Stimulated activated CD8-positive, alpha-beta memory T cell treated with anti-CD3 and anti-CD28 coated beads, Interleukin-7, amount 100 ng/mL, for 1 hour (primary cell): ENCODE measurements at places on chromosomes 12 and 14.

GRCh38 chr14:103206836-103207387 is 83.7 kb downstream of the TNFAIP2 start:
- no peak for DNase-seq

GRCh38 chr14:64971943-64972791 is at the start of gene RAB15:
TSS of gene RAB15 (minus strand) at chr14:64972336. CDS start at chr14:64972076, 260 bp downstream.
- DNase-seq: no peak

GRCh38 chr12:9794484-9795093 is 32.7 kb upstream of the KLRF1 start:
- no peak for DNase-seq

DNA sequence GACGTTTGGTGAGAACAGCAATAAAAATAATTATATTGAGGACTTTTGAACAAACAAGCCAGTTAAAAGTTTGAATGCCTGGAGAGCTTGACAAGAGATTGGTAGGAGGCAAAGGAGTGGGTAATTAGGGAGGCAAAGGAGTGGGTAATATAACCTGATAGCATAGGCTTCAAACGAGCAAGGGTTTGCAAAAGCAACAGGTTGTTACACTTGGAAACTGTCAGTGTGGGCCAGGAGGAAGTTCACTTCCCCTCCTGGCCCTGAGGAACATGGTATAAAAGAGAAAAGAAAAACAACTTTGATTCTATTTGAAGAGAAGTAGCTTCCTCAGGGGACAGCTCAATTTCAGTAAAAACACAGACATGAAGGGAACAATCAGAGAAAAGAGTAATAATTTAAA is 121.7 kb downstream of the CCER1 start:
- no peak for DNase-seq

DNA sequence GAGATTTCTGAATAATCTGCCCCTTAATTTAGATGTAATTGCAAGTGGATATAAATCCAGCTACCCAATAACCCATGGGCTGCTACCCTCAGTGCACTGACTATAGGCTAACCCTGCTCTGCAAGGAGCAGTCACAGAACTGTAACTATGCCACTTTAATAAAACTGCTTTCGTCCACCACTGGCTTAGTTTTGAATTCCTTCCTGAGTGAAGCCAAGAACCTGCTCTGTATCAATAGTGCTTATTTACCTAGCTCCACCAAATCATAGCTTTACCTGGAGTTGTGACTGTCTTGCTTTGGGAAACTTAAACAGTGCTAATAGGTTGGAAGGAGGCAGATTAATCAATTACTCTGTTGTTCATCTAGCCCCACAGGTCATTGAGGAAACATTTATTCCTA is 1524.4 kb upstream of the SEL1L start:
- no peak for DNase-seq

GRCh38 chr12:117718141-117718540 is 250.6 kb downstream of the KSR2 start:
- no peak for DNase-seq

DNA sequence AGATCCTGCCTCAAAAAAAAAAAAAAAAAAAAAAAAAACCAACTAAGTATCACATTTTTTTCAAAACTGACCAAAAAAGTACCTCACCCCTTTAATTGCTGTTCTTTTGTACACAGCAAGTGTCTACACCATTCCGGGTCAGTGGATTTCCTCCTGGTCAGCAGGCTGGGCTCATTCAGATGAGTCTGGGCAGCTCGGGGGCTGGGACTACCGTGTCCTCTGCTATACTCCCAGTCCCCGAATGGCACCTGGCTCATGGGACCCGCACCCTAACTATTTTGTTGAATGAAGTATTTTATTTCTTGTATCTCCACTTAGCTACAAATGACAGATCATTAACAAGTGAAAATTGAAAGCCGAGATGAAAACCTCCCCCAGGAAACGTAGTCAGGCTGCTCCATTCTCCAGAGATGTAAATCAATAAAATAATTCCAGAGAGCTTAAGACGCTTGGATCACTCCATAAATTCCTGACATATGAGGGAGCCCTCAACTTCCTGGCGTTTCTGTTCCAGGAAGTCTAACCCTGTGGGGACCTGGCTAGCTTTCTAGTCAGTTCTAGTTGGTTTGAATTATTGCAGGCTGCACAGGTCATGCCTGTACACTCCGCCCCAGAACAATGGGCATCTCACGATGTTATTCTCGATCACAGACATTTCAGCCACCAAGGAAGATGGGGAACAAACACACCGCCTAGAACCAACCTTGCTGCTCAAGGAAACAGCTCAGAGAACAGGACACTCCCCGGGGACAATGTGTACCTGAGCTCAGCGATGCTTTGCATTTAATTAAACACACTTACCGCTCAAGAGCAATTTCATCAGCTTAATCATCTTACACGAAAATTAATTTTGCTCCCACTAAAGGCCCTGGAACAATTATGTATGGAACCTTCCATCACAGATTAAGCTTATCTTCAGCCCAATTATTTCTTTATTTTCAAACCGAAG is 76.3 kb downstream of the RIMBP2 start:
- DNase-seq: no peak

DNA sequence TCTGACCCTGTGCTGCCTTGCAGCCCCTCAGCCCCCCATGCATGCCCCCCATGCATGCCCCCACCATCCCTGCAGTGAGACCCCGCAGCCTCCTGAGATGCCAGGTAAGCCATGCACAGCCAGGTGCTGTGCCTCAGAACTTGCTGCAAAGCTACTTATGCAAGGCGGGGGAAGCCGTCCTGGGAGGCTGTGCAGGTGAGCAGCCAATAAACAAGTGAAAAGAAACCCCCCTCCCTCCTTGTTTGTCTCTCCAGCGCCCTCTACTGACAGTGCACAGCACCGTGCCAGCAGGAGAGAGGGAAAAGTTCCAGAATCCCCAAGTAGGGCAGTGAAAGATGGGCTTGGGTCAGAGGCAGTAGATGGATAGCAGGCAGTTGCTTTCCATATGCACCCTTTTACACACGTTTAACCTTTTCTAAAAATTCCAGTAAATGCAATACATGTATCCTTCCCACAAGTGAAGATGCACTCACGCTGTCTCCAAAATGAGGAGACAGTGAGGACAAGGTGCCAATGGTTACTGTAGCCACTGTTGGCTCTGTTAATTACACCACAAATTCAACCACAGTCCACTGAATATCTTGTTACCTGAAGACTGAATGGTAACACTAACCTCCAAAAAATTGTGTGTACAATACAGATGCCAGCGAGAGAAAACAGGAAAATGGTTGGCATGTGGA is 18.0 kb downstream of the TNFAIP2 start:
- no peak for DNase-seq

- no peak for DNase-seq
Measured at GRCh38 chr12:68113644-68114043, 45.9 kb downstream of the IFNG start.

DNA sequence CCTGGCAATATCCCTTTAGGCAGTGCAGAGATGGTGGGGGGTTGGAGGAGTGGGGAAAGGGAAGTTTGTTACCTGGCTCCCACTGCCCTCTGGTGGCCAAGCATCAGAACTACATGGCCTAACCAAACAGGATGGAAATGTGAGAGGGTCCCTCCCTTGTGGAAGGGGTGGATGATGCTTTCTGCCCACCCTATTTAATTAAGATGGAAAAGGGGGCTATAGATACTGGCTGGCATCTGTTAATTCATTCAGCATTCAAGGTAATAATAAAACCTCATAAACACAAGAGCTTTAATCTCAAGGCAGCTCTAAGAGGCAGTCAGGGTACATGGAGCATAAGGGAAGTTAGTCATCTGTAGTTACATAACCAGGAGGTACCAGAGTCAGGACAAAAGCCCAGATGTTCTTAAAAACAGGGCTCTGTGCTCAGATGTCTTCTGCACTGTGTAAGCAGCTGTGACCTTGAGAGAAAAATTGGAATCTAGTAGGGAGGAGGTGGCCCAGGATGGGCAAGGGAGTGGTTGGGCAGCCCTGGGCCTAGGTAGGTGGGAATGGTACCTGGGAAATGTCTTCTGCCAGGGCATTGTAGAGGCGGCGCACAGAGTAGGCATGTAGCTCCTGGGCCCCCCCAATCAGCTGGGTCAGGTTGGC is 4.6 kb downstream of the AP1G2 start:
- peak; percentile 41 for DNase-seq

DNA sequence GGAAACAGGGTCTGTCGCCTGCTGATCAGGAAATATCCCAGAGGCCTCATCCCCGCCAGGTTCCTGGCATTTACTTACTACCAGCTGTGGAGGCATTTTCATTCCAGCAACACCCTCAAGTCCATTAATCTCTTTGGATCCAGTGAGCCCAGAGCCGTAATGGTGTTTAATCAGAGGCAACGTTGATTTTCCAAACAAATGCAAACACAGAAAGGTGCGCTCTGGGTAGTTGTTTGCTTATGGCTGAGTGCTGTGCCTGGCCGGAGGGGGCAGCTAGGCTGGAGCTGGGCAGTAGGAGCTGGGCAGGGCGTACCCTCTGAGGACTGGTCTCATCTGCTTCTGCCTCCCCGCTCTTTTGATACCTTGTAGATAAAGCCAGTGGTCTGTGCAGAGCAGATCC is 110.6 kb downstream of the ADCK1 start:
- no peak for DNase-seq

GRCh38 chr12:132623072-132623869 is 4.7 kb downstream of the P2RX2 start:
- DNase-seq: no peak

DNA sequence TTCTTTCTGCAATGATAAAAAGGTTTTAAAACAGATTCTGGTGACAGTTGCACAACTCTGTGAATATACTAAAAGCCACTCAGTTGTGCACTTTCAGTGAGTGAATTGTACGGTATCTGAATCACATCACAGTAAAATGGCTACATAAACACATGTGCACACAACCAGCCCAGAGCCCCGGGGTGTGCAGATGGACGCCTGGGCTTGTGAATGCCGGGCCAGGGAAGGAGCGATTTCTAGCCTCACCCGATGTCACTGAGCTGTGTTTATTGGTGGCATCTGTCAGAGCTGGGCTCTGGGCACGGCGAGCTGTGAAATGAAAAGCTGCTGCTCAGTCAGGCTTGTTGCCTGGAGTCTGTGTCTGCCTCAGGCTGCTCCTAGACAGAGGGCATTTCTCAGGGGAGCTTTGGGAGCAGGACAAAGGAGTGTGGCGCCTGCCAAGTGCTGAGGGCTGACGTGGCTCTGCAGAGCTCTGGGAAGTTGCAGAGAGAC is 25.9 kb downstream of the RHOF start:
- no peak for DNase-seq

GRCh38 chr14:89117012-89117411 is 292.6 kb downstream of the TTC8 start:
- DNase-seq: no peak

GRCh38 chr12:67802731-67803130 is 154.2 kb downstream of the DYRK2 start:
- DNase-seq: no peak

- DNase-seq: no peak
Measured at GRCh38 chr12:131684015-131684725, 26.7 kb upstream of the SFSWAP start.

DNA sequence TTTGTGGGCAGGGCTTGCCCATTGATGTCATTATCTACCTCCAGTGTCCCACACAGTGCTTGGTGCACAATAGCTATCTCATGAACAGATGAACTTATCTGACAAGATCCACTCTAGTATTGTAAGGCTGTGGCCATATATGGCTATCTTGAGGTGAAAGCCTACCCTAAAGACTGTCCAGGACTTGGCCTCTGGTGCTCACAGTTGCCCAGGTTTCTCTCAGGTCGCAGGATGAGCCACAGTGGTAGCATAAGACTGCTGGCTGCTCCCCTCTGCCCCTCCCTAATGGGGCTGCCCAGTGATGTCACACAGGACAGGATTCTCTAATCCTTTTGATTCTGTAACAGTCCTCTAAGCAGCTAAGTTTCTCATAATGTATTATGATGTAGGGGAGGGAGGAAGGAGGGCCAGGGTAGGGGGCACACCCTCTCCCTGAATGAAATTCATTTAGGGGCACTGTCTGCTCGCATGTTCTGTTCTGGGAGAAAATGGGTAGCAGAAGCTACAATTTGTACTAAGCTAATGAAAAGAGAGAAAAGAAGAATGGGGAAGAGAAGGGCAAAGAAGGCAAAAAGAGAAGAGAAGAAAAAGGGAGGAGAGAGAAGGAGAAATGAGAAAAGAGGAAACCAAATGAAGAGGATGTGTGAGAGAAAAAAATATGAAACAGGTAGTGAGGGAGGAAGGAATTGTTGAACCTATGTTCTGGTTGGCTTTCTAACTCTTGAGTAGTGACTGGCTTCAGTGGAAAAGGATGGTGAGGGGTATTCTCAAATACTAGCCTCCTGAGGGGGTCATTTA is 3.4 kb upstream of the PPM1A start:
- no peak for DNase-seq

DNA sequence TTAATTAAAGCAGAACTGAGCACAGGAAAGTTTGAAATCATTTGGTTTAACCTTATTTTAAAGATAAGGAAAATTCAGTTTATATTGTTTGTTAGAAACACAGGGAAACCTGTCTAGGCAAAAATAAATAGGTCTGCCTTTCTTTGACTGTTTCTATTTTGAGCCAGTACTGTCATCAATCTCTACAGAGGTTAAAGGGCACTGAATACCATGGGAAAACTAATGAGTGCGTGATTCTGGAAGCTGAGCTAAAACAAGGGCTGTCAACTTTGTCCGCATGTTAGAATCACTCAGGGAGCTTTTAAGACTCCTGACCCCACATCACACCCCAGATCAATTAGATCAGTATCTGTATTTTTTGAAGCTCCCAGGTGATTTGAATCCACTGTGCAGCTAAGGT is 38.8 kb downstream of the NOPCHAP1 start:
- DNase-seq: no peak

DNA sequence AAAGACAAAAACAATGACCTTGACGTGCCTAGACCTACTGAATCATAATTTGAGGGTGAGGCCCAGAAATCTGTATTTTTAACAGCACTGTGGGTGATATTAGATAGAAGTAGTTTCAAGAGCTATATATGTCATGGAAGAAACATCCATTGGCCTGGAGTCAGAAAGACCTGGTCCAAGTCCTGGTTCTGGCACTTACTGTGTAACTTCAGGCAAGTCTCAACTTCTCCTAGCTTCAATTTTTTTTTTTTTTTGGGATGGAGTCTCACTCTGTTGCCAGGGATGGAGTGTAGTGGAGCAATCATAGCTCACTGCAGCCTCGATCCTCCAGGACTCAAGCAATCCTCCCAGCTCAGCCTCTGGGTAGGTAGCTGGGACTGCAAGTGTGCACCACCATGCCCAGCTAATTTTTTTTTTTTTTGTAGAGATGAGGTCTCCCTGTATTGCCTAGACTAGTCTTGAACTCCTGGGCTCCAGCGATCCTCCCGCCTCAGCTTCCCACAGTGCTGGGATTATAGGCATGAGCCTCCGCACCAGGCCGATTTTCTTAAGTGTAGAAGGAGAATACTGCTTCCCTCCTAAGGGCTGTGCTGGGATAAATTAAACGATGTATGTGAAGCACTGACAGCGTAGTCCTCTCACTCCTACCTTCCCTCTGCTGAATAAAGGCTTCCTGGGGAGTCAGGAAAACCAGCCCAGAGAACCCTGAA is 14.3 kb upstream of the GPX2 start:
- DNase-seq: no peak

DNA sequence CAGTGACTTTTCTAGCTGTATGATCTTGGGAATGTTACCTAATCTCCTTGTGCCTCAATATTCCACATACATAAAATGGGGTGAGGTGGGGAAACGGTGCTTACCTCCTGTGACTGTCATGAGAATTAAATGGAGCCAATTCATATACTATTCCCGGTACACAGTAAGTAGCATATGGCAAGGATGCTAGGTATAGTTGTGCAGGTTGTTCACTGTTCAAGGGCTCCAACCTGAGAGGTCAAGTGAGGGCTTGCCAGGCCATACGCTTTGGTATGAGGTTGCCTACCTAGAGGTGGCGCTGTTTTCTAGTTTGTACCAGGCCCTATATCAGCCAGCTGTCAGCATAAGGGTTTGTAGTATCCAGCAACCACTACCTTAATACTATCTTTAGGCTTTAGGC is 3.6 kb upstream of the BATF start:
- no peak for DNase-seq
